Cerebellar nuclear complex (tissue), 1 donor: ENCODE measurements at places on chromosomes 2 and 18.
A peak's percentile ranks its signal among the peaks of the same experiment; 100 is the strongest.

- no peak for DNase-seq
Measured at GRCh38 chr2:169077674-169078240, 8.4 kb downstream of the DHRS9 start.

DNA sequence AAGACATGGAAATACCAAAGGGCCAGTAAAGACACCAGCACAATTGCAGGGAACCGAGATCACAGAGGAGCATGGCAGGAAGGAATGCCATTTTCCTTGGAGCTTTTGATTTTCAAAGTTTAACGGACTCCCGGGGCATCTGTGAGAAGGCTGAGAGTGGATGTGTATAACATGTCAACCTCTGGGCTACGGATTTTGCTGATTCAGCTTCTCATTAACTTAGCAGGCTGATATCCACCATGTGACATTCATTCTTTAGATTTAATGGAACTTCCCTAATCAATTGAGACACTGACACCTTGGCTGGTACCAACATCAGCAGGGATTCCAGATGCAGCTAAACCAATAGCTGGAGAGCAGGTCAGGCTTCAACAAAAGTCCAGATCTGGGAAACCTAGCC, 496.6 kb upstream of the SPHKAP start:
- no peak for DNase-seq

GRCh38 chr2:191081411-191082155, 67.6 kb upstream of the STAT1 start:
- DNase-seq: no peak

GRCh38 chr2:152434395-152435182, 99.6 kb downstream of the FMNL2 start:
- no peak for DNase-seq

- no peak for DNase-seq
Measured at GRCh38 chr18:62778976-62779869, 63.9 kb downstream of the PHLPP1 start.

DNA sequence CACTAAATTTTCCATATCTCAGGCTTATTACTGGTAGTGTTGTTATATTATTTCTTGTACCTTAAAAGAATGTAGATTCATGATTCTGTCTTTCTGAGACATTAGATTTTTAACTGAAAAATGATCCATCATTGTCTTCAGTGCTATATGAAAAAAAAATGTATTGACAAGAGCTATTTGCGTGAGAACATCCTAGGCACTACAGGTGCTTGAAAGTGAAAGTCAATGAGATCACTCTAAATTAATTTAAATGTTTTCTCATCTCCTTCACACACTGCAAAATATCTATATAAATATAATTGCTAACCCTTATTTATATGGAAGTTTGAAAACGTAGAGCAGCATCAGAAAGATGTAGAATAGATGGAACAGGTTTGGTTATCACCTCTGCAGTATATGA, 684.6 kb downstream of the TRIB2 start:
- no peak for DNase-seq

DNA sequence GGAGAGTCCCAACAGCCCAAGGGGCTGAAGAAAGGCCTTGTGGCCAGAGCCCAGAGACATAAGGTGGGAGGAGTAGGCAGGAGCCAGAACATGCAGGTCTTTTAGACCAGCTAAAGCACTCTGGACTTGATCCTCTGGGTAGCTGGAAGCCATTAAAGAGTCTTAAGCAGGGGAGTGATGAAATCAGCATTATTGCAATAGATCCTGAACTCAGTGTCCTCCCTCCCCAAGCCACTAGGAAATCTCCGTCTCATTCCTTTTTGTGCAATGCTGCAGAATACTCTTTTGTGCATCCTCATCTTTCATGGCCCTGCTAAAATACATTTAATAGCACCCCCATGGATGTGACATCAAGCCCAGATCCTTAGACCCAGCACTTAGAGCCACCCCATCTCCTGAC, 58.6 kb upstream of the ZCCHC2 start:
- no peak for DNase-seq

DNA sequence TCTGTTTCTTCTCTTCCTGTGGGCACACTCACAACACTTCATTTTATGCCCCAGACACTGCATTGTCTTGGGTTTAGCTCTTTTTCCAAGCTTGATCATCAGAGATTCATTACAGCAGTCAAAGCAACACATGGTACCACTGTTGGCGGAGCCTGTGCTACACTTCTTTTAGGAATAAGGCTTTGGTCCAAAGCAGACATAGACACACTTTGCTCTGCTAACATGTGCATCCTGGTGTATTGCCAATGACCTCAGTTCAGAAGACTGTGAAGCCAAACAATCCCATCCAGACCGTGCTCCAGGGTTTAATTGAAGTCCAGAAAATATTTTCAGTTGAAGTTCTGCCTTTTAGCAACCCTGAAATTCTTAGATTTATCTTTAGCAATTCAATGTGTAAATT, 354.6 kb upstream of the RAB12 start:
- DNase-seq: no peak

GRCh38 chr18:79405019-79405780, 9.5 kb downstream of the NFATC1 start:
- no peak for DNase-seq

DNA sequence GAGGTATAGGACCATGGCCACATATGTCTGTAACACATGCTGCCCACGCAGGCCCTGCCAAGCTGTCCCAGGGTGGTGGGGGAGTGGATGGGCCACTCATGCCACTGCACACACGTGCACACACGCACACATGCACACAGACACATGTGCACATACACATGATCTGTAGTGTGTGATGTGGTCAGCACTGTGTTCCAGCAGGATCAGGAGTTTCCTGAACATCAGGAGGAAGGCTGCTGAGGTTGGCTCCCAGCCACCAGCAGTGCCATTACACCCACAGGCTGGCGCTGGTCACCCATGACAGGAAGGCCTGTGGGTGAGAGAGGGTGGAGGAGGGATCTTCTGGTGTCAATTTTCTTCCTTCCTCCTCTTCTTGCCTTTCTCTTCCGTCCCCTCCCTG, 44.7 kb downstream of the POMC start:
- DNase-seq: no peak

DNA sequence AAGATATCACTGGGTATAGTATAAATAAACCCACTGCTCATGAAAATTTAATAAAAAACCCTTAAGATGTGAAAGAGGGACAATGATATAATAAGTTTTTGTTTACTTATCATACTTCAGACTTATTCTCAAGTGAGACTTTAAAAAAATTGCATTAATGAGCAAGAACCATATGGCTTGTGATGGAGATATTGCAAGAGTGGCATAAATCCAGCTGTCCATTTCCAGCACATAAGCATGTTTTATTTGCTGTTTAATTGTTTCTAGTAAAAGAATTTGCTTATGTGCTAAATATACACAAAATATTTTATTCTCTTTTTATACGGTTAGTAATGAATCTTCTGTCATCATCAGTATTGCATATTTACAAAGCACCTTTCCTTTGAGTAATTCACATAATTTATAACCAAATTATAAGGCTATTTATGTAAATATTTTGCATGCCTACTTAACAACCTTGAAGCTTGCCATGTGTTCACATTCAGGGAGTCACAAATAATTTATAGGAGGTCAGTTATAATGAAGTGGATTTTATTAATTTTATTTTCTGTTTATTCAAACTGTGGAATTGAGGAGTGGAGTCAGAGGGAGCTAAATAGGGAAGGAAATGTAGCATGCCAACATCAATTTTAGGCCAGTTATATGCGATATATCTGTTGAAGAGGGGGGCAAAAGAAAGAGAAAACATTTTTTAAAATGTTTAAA, 318.5 kb upstream of the CWC22 start:
- no peak for DNase-seq

GRCh38 chr2:24336811-24337210, 23.5 kb downstream of the ITSN2 start:
- no peak for DNase-seq

- no peak for DNase-seq
Measured at GRCh38 chr2:214881647-214882202, 72.2 kb upstream of the BARD1 start.

DNA sequence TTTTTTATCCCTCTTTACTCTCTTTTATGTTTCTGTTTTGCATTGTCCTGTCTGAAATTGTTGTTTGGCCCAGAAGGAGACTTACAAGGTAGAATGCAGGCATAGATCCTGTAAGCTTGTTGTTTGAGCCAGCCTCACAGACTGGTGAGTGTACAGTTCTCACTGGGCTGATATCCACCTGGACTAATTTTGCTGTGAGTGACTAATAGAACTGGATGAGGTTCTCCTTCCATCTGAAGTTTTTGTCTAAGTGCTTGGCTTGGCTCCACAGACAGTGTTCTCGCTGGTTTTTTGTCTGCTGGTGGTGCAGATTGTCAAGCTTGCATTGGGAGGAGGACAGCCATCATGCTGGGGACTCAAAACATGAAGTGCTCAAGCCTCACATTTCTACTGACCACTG, 495.7 kb downstream of the TSN start:
- no peak for DNase-seq

DNA sequence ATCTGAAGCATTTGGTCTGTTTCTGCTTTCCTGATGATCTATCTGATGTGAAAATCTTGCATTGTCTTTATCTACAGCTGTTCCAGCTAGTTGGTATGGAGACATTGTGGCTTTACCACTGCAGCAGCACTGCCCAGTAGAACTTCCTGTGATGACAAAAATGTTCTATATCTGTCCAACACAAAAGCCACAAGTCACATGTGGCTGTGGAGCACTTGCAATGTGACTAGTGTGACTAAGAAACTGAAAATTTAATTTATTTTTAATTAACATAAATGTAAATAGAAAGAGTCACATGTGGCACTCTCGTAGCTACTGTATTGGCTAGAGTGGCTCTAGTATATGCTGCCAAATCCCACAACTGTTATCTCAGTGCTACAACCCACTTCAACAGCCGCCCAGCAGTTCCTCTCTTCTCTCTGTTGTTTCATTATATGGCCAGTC, 425.7 kb downstream of the SETBP1 start:
- DNase-seq: no peak

DNA sequence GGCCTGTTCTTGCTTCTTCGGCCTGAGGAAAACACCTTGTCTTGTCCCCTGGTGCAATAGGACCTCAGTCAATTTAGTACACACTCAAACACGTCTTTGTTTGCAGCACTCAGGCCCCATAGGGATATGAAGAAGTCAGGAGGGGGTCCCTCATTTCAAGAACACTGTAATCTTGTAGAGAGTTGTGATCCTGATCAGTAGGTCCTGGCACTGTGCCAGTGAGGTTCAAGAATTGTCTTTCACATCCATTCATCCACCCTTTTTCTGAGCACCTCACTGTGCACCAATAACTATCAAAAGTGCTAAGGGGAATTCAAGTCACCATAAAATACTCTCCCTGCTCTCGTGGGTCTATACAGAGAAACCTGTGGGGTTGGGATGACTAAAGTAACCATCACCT, 131.4 kb upstream of the LHCGR start:
- DNase-seq: no peak

GRCh38 chr2:236848501-236848900, 237.2 kb upstream of the COPS8 start:
- DNase-seq: no peak

DNA sequence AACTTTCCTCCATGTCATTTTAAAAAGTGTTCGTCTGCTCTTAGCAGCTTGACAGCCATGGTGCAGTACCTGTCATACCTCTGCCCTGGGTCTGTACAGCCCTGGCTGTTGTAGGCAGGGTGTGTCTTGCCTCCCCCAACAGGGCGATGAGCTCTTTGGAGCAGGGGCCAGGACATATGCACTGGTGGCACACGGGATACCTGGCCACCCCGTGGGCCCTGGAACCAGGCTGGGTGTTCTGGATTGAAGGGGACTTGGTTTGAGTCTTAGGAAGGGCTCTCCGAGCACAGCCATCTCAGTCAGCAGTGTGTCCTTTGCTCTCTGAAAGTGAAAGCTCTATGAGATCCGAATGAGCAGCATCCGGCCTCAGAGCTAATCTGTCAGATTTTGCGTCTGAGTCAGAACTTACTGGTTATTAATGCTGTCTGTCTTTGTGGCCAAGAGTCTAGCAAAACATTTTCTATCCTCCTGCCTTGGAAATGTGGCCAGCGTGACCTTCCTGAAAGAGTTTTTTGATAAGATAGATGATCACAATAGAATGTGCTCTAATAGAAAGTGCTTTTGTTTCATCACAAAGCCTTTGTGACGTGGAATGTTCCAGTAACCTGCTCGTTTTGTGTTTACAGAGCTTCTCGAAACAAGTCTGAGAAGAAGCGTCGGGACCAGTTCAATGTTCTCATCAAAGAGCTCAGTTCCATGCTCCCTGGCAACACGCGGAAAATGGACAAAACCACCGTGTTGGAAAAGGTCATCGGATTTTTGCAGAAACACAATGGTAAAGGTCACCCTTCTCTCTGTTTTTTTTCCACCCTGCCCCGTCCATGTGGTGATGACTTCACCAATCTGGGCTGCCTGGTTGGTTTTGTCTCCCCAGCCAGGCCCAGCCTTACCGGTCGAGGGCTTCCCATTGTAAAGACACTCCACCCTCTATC, 77.3 kb upstream of the RPL31 start:
- no peak for DNase-seq

GRCh38 chr2:45404807-45405297, 206.2 kb downstream of the SRBD1 start:
- no peak for DNase-seq

GRCh38 chr2:25938345-25938744, 44.0 kb downstream of the KIF3C start:
- peak; percentile 44 for DNase-seq

GRCh38 chr2:70981866-70982810, 3.7 kb downstream of the ANKRD53 start:
- no peak for DNase-seq

- DNase-seq: no peak
Measured at GRCh38 chr2:42964439-42965083, 172.2 kb upstream of the HAAO start.

DNA sequence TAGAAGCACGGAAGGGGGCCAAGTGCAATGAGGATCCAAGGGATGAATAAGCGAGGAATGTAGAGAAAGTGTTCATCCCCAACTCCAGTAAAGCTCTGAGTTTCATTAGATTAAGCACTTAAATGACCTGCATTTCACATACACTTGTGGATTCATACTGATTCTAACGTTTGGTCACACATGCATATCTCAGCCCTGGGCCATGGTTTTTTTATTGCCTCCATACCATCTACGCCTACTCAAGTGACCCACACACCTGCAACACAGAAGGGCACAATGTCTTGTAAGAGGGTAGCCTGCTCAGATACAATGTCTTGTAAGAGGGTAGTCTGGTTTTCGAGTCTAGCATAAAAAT, 566 bp upstream of the MRPS5 start:
- no peak for DNase-seq

DNA sequence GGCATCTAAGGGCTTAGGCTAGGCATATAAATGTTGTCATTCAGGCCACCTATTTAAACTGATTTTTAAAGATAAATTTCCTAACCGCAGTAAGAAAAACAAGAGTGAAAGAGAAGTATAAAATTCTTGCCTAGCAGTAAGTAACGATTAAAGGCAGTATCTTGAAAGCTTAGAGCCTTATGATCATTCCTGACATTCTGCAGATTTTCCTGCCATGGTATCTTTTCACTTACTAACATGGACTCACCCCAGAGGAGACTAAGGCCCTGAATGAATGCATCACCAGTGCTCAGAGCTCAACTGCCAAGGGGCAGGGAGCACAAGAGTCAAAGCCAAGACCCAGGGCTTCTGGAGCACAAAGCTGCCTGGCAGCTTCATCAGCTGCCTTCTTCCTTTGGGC, 133.1 kb downstream of the GCA start:
- no peak for DNase-seq

- no peak for DNase-seq
Measured at GRCh38 chr2:163834221-163834620, 98.4 kb upstream of the FIGN start.

- DNase-seq: no peak
Measured at GRCh38 chr2:104854498-104855220, 744 bp downstream of the POU3F3 start.
